SK-MEL-5 (cell line): ENCODE measurements at places on chromosomes 2 and 18.
A peak's percentile ranks its signal among the peaks of the same experiment; 100 is the strongest.

DNA sequence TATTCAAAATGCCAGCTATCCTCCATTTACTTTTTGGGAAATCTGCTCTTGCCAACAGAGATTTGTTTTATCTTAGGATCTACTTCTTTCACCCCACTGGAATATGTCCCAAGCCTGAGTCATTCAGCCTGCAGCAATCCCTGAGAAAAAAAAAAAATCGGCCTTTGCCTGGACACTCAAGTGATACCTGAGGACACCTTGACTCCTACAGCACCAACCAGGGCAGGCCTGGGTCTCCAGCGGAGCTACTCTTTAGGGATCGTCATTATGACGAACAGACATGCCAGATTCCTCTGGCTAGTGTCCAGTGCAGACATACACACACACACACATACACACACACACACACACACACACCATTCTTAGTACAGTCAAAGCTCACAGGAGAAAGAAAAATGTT lies 2.2 kb upstream of the UGT1A6 start:
- no peak for DNase-seq

DNA sequence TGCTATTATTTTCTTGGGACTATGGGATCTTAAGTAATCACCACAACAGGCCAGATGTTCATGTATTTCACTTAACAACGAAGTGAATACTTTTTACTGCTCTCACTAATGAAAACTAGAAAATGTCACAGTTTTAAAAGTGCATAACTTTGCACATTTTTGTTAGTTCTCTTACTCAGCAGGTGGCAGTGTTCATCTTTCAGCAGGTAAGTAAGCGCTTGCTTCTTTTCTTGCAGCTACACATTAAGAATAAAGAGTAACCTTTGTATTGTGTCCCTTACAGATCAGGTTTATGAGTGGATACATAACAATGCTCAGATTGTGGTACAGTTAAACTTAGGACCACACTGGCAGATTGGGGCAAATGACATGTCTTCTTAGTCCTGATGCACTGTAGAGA lies 61.0 kb downstream of the DAW1 start:
- DNase-seq, result no peak

- DNase-seq, result no peak
These were observed 207.1 kb downstream of the ALK start for GRCh38 chr2:29714333-29714732.

DNA sequence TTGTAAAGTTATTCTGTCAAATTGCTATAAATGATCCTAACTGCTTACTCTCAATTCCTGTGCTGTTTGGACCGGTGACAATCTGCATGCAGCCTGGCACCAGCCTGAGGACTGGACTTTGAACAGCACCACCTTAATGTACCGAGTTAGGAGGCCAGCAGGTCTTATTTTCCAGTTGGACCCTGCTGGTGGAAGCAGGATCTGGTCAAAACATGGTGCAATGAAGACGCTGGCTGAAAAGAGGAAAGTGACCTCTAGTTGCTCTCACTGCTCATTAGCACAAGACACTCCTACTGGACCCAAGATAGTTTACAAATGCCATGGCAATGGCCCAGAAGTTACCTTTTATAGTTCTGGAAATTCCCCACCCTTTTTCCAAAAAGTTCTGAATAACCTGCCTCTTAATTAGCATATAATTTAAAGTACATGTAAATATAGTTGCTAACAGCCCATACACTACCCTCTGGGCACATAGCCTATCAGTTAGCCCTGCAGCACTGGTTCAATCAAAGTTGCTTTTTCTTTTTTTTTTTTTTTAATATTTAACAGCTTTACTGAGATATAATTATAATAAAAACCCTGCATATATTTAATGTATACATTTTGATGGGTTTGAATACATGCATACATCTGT lies 35.8 kb downstream of the RBKS start:
- no peak for DNase-seq

DNA sequence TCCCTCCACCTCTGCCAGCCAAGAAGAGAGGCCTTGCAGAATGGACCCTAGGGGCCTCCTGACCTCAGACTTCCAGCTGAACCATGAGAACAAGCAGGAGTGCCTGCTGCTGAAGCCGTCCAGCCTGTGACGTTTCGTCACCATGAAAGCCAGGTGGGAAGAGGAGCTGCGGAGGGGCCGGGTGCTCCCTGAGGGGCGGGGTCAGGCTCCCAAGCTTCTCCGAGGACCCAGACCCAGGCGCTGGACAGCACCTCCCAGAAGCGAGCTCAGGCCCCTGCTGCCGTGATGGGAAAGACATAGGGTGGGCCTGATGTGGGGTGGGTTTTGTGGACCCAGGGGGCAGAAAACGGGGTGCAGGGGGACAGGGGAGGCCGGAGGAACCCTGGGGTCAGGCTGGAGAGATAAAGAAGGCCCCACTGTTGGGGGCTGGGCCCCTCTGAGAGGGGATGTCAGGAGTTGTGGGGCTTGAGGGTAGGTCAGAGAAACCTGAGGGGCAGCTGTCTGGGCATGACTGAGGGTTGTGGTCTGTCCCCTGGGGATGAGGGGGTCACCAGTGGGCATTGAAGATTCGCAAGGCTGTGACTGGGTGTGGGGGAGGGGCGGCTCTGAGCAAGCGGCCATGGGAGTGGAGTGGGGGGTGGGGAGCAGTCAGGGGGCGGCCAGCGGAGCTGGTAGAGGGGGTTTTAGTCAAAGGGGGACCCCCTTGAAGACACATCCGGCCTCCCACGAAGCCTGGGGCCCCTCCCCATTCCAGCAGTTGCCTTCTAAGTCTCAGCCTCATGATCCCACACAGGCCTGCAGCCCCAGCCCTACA lies 73.4 kb upstream of the ODC1 start:
- DNase-seq, result no peak

- DNase-seq, result no peak
These were observed 1.4 kb downstream of the NOL4 start for GRCh38 chr18:34223164-34223892.

DNA sequence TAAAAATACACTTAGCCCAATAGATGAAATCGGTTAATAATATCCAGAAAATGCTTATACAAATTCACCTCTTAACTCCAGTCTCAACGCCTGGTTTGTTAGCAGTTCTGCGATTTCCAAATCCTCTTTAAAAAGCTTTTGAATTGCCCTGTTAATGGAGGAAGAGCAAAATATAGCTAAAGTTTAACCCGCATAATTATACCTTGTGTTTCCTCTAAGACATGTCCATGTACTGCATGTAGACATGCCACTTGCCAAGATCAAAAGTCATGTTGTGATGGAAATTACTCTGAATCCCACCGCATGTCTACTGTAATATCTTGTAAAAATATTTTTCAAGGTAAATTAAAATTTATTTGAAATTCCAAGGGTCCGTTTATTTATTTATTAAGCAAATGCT lies 291.2 kb upstream of the LRP1B start:
- DNase-seq, result no peak

GRCh38 chr2:64485961-64486360 lies 32.0 kb downstream of the LGALSL start:
- no peak for DNase-seq

DNA sequence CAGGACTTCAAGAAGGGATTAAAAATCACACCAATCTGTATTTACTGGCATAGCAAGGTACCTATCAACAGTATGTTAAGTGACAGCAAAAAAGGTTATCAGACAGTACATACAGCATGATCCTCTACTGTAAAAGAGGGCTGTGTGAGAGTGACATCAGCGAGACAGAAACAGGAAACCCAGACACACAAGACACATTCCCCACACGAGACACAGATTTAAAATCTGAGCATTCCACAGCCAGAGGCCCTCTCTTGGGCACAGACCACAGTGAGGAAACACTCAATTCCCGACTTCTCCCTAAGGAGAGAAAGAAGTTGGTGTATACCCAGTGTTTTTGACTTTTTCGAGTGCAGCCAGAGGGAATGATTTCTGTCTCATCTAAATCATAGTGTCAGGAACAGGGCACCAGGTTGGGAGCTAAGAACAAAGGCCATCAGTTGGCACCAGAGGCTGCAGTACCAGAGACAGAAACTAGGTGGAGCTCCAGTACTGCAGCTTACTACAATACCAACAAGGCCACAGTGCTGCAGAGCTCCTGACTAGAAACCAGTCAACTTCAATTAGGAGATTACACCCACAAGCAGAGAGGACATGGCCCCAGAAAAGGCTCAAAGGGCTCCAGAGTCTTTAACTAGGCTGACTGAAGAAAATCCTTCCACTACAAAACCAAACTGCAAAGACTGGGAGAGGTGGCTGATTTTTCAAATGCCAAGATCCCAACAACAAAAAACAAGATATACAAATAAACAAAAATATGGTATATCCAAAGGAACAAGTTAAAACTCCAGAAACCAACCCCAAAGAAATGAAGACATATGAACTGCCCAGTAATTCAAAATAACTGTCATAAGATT lies 41.0 kb downstream of the UNC50 start:
- DNase-seq, result peak; percentile 87

GRCh38 chr2:10497797-10498251 lies 49.7 kb upstream of the ODC1 start:
- no peak for DNase-seq

- no peak for DNase-seq
These were observed 60.4 kb downstream of the SETBP1 start for GRCh38 chr18:44741085-44741484.

DNA sequence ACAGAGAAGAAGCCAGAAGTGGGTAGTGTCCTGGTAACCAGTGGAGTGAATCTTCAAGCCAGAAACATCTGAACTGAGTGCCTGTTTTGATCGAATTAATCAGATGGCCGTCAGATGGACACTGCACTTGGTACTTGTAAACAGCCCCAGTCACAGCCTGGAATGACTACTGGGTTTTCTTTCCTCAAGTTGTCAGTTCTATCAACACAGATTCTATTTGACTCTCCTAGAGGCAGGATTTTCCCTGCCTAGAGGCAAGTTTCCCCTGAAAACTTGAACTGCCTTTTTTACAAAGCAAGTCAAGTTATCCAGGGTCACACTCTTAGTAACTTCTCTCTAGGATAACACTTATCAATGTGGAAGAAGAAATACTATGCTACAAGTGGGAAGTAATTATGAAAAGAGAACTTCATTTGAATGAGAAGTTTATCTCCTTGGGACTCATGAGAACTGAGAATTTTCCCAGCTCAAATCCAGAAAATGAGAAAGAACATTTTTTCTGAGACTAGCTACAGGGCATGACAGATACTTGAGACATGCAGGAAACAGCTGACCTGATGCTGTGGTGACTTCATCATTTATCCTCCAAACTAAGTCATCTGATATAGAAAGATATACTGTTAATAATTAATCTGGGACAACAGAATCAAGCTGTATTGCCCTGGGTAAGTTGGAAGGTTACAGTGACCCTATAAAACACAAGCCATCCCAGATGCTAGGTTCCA lies 36.0 kb downstream of the SULT1C2 start:
- no peak for DNase-seq

DNA sequence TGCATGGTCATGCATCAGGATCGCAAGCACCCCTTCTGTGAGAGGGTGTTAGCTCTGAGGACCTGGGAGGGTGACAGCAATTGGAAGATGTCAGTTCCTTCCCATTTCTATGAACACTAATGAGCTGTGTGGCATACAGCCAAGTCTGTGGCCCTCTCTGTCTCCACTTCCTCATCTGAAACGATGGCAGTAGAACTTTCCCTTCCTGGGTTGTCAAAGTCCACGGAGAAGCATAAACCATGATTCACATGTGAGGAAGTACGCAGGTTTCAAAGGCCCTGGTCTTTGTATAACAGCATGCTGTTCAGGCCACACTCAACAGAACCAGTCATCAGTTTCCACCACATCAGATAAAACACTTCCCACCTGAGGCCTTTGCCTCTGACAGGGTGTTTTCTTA lies 167.4 kb upstream of the RAB6C start:
- no peak for DNase-seq

DNA sequence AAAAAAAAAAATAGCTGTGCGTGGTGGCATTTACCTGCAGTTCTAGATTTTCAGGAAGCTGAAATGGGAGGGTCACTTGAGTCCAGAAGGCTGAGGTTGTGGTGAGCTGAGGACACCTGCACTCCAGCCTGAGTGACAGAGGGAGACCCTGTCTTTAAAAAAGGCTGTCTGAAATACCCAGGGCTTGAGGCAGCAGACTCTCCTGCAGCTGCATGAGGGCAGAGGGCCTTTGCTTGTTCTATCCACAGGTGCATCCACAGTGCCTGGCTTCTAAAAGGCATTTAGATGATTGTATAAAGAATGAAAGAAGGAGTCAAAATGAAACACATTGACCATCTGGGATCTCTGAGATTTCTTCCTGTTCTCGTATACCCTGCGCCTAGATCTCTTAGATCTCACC lies 152.9 kb downstream of the MGAT5 start:
- DNase-seq, result no peak

GRCh38 chr18:44627280-44627679 lies 53.4 kb upstream of the SETBP1 start:
- DNase-seq, result no peak

- DNase-seq, result no peak
These were observed 427.0 kb upstream of the TNP1 start for GRCh38 chr2:217286833-217287232.

DNA sequence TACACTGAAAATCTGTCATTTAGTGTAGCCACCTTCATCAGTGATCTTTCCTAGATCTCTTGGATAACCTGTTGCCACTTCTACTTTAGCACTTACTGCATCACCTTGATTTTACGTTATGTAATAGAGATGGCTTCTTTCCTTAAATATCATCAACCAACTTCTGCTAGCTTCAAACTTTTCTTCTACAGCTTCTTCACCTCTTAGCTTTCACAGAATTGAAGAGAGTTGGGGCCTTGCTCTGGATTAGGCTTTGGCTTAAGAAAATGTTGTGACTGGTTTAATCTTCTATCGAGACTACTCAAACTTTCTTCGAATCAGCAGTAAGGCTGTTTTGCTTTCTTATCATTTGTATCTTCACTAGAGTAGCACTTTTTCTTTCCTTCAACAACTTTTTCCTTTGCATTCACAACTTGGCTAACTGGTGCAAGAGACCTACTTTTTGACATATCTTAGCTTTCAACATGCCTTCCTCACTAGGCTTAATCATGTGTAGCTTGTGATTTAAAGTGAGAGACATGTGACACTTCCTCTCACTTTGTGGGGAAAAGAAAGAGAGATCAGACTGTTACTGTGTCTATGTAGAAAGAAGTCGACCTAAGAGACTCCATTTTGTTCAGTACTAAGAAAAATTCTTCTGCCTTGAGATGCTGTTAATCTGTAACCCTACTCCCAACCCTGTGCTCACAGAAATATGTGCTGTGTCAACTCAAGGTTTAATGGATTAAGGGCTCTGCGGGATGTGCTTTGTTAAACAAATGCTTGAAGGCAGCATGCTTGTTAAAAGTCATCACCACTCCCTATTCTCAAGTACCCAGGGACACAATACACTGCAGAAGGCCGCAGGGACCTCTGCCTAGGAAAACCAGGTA lies 99.6 kb downstream of the ATL2 start:
- DNase-seq, result peak; percentile 22
